ENCODE measurements at places on chromosomes 5 and 9.

GRCh38 chr5:61262080-61262479 is 70.0 kb upstream of the ZSWIM6 start:
- no peak for DNase-seq

- DNase-seq = no peak
Observed at GRCh38 chr9:137759649-137760321, 117.8 kb upstream of the CACNA1B start.

GRCh38 chr5:81121836-81122630 is 111.1 kb upstream of the CKMT2 start:
- DNase-seq = no peak

- DNase-seq = no peak
Observed at GRCh38 chr9:70229579-70229978, 29.2 kb upstream of the SMC5 start.

DNA sequence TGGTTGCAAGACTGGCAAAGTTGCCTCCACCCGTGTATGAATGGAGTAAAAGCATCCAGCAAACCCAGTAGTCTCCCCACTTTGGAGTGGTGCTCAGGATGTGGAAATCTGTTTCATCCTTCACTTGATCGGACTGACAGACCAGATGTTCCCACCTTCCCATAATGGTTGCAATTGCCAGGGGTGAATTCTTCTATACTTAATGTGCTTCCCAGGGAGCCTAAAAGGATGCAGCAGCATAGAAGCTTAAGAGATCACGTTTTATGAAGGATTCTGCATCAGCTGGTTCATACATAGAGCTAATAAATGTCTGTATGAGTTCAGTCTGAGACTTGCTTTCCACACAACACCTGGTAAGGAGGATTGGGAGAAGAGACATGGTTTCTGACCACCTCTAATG is 198.8 kb upstream of the S1PR3 start:
- no peak for DNase-seq

- DNase-seq = no peak
Observed at GRCh38 chr5:174086751-174087150, 41.2 kb downstream of the NSG2 start.

DNA sequence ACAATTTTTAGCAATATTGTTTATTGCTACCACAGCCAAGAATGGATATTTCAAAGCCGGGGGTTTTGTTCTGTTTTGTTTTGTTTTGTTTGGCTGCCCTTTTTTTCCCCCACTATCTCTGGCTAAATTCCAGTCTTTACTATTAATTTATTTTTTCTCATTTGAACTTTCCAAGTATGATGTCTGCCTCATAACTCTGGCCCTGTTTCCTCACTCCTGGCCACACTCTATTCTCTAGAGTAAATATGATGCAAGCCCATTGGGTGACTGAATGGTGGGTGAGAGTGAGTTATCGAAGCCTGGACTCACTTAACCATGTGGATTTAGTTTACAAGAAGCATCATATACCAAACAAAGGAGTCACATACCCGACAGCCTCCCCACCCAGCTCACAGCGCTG is 41.9 kb downstream of the WDR36 start:
- DNase-seq = no peak

- DNase-seq = no peak
Observed at GRCh38 chr9:127277099-127277498, 12.5 kb downstream of the GARNL3 start.

Data from colonic mucosa (tissue), 4 donors.